ENCODE measurements at places on chromosomes 7 and 10.

DNA sequence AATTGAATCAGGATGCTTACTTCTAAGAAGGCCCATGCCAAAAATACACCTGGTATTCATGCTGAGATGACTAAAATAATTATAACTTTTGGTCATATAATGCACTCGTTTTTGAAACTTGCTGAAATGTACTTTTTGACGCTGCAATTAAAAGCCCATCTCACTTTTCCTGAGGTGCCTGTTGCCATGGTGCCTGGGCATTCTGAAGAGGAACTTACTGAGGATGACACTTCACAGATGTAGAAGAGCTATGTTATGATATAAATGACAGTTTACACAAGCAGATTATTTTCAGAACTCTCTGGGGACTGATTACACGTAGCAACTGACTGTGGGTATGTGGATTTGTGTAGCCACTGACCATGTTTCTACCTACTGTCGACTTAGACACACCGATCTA is 182.4 kb downstream of the TPK1 start:
- DNase-seq, result no peak

DNA sequence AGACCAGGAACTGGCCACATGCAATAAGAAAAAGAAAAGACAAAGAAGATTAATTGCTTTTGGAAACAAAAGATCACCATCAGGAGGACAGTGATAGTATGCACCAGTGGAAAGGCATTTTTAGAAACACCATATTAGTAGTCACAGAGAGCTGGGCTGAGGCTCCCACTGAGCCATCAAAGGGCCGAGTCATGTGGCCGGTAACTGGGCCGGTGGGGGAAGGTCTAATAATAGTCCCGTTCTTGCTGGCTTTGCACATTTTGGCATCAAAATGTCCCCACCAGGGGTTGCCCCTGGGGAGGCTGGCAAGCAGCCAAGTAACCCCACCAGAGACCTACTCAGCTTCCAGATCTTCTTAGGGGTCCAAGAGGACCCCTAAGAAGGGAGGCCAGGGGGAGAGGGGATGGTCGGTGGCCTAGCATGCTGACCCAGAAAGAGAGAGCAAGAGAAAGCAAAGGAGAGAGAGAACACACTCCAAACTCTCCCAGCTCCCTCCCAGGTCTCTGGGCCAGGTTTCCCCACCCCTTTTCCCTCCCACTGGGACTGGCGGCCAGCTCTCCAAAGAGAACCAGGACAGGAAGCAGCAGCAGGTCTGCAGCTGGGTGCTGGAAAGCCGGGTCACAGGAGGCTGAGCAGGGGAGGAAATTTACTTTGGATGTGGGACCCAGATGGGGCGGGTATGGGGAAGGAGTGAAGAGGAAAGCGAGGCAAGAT is 70.2 kb upstream of the FGFR2 start:
- DNase-seq, result no peak

DNA sequence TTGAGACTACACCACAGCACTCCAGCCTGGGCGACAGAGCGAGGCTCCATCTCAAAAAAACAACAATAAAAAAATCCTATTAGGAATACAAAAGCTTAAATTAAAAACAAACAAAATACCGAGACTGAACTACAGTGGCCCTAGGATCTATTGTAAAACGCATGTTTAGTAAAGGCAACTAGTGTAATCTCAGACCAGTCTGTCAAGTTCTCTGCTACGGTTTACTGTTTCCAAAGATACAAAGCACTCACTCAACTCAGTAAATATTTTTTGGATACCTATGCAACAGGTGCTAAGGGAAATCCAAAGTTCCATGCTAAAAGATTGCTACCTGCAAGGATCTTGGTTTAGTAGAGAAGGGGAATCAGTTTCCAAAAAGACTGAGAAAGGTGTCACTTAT is 3.4 kb upstream of the MIOS start:
- no peak for DNase-seq

- DNase-seq, result no peak
These were observed 2.4 kb downstream of the CD36 start for GRCh38 chr7:80640846-80641245.

DNA sequence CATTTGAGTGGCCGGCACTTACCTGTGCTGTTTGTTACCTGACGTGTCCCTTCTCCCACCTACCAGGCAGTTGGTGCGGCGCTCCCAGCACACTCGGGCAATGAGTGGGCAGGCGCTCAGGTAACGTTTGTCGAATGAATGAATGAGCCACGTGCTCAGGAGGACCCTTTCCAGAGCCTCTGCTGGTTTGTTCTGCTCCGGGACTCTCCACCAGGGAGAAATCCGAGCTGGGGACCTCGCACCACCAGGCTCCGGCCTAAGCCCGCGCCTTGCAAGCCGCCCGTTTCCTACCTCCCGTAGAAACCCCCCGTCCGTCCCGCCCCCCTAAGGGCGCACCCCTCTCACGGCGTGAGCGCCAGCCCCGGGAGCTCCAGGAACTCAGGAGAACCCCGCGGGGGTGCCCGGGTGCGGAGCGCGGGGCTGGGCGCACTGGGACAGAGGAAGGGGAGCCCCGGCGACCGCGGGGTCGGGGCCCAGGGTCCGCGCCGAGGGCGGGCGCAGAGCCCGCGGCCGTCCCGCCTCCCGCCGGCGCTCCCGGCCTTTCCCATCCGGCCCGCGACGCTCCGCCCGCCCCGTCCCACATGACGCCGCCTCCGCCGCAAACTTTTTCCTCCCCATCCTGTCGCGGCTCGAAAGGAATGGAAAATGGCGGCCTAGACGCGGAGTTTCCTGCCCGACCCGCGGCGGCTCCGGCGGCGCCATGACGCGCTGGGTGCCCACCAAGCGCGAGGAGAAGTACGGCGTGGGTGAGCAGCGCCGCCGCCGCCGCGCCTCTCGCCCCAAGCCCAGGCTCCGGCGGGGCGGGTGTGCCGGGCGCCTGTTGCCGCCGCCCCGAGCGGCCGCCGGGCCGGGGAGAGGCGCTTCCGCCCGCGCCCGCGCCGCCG is at the start of gene DOCK1:
DOCK1 (plus strand) TSS at position 611 of the 884 bp plus-strand sequence; CDS start at position 701, 90 bp downstream.
- peak; percentile 20 for DNase-seq

- DNase-seq, result peak; percentile 57
These were observed 144.5 kb downstream of the RNF216 start for GRCh38 chr7:5636914-5637313.

DNA sequence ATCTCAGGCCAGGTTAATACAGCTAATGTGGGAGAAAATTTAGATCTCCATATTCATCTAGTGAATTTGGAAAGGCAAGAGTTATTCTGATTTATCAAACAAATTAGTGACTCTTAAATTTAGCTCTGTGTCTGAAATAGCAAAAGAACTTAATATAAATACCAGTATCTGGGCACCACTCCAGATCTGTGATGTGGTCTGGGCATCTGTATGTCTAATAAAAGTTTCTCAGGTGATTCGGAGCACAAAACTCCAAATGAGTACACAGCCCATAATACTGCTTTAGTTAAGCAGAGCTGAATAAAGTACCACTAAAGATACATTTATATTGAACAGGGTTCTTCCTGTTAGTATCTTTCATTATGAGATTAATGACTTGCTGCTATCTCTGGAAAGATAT is 261.4 kb downstream of the BAMBI start:
- no peak for DNase-seq

DNA sequence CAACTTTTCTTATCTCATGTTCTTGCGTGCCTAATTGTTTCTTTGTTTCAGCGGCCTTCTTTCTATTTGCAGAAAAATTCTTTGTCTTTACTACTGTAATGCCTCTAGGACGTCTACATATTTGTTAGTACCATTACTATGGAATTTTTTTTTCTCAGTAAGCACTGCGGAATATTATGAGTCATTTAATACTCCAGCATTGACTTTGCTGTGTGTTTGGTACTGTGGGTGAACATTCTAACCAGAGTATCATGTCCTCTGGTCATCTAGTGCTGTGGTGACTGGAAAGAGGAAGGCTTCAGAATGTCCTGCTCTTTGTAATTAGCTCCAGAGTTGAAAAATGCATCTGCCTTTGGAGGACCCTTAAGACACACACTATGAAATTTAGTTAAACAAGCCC is 58.5 kb upstream of the FERD3L start:
- DNase-seq, result no peak

- no peak for DNase-seq
These were observed 140.3 kb downstream of the FOXP2 start for GRCh38 chr7:114554781-114555537.

GRCh38 chr10:74816824-74817498 is 9.4 kb upstream of the KAT6B start:
- no peak for DNase-seq

- no peak for DNase-seq
These were observed 118.8 kb upstream of the LYZL2 start for GRCh38 chr10:30748152-30748973.

GRCh38 chr7:6650521-6651011 is 13.4 kb downstream of the ZNF316 start:
- DNase-seq, result no peak

GRCh38 chr7:95925236-95925635 is 152.9 kb downstream of the DYNC1I1 start:
- DNase-seq, result no peak

- no peak for DNase-seq
These were observed 634.2 kb upstream of the AUTS2 start for GRCh38 chr7:68964060-68964459.

DNA sequence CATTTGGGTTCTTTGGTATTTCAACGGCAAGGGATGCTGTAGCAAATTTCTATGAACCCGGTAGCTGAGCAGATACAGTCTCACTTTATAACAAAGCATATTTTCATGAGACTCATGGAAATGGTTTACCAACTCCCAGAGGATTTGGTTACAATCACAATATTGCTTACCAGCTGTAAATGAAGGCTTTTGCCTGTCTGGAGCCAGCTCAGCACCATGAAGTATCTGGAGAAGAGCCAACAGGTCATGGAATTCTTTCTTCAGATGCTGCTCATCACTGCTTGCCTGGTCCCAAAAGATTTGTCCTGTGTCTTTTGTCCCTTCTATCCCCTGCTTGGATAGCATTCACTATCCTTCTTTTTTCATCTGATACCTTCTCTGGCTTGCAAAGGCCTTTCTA is 316.9 kb upstream of the PHYHIPL start:
- DNase-seq, result no peak

DNA sequence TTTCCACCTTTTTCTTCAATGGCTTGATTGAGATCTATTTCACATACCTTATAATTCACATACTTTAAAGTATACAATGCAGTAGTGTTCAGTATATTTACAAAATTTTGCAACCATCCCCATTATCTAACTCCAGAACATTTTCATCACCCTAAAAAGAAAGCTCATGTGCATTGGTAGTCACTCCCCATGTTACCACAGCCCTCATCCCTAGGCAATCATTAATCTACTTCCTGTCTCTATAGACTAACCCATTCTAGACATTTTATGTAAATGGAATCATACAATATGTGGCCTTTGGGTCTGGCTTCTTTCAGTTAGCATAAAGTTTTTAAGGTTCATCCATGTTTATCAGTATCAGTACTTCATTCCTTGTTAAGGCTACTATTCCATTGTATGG is 214.2 kb downstream of the WDR11 start:
- no peak for DNase-seq

GRCh38 chr7:98840722-98841121 is 29.1 kb downstream of the TMEM130 start:
- no peak for DNase-seq

DNA sequence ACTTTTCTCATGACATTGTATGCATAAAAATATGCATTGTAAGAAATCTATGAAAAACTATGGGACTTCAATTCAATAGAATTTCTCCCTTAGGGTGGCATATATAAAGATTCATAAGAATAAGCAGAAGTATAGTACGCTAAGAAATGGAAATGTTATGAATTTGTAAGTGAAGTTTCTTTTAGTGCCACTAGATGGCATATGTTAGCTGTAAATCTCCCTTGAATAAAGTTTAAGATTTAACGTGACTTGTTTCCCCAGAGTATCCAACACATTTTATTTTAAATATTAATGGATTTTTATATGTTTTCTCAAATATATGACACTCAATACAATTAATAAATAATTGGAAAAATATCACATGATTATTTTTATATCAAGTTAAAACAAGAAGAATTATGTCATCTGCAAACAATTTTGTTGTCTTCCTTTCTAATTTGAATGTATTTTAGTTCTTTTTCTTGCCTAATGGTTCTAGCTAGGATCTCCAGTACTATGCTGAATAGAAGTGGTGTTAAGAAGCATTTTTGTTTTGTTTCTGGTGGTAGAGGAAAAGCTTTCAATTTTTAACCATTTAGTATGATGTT is 287.2 kb downstream of the HGF start:
- DNase-seq, result no peak

DNA sequence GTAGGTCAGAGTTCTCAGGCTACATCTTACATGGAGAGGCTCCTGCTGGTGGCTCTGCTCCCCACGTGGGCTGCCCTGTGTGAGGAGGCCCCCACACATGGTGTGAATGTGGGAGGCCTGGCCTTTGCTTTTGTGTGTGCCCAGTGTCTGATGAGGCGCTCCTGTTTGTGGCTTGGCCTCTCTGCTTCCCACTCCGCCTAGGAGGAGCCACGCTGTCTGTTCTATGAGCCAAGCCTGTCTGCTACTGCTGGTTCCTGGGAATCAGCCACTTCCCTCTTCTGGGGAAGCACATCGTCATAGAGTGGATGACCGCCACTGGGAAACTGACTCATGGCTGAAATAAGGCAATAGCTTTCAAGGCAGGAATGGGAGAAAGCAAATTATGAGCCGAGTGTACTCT is 87.1 kb downstream of the CYP26A1 start:
- no peak for DNase-seq

- DNase-seq, result no peak
These were observed 130.5 kb upstream of the PFKP start for GRCh38 chr10:2936816-2937215.

- DNase-seq, result no peak
These were observed 156.7 kb downstream of the BTAF1 start for GRCh38 chr10:92080244-92080643.

DNA sequence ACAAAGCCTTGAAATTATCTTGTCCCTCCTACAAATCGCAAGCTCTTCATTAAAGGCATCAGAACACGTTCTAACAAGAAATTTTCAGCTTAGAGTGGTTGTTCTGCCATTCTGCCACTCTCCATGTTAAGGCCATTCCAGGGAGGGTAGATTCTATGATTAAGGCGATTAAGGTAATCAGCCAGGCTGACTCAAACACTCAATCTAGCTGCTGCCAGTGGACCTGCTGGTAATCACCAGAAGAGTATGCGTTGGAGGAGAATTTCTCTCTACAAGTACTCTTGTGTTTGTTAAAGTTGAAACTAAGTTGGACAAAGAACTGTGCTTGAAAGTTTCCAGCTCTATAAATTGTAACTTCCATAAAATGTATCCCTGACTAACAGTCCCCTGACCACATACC is 149.2 kb upstream of the COL1A2 start:
- no peak for DNase-seq

- no peak for DNase-seq
These were observed 2.8 kb downstream of the ZNF22 start for GRCh38 chr10:45003432-45004000.

DNA sequence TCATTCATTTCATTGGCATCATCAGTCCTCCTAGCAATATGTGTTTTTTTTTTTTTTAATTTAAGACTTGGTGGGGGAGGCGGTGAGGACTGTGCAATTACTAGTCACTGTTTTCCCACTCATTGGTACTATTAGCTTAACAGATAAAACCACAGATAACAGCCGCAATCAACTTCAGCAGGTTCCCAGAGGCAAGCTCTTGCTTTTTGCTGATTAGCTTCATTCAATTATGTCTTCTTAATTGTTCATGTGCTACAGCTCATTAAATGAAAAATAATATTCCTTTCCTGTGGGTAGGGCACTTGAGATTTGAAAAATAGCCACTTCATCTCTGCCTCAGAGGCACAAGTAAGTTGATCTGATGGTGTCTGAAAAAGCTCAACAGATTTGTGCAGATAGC is 215.5 kb downstream of the PCDH15 start:
- no peak for DNase-seq

All from pulmonary artery endothelial cell (primary cell).